ENCODE measurements at places on chromosomes 1 and 21. TPM values are rescaled to one million over a fixed set of nuclear protein-coding genes. Genes with fewer than 3 reads are reported as not detected.

DNA sequence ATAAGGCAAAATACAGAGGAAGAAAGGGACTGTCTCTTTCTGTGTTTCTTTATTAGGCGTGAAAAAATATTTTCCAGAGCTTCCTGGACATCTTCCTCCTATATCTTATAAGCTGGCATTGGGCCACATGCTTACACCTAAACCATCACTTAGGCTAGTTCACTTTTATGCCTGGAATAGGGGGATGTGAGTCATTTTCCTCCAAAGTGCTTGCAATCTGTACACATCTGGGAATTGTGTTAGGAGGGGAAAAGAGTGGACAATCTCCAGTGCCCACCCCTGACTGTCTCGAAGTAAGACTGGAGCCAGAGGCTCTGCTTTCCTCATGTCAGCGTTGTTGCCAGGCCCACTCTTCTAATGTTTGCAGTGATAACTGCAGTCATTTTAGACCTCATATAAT lies 29.9 kb downstream of the GIPC2 start:
- DNase-seq = no peak

- DNase-seq = no peak
Observed at GRCh38 chr1:110235834-110236682, 25.9 kb downstream of the KCNC4 start.

DNA sequence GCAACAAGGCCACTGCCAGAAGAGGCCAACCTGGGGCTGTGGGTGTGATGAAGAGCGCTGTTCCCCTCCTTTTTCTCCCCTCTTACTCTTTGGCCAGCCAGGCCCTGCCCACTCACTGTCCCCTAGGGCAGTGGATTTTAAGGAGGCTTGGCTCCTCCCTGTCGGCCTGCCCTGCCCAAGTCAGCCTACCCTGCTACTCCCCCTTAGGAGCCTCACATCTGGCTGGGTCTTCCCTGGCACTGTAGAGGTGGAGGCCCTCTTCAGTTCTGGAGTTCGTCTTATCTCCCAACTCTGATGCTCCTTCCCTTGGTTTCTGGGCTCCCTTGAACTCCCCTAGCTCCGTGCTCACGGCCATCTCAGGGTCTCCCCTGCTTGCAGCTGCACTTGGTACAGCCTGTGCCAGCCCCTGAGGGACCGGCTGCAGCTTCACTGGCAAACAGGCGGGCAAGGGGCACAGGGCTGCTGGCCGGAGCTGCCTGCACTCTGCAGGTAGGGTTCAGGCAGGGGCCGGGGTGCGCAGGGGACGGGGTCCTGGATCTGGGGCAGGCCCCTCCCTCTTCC lies 4.0 kb downstream of the AMPD2 start:
- no peak for DNase-seq

- DNase-seq = no peak
Observed at GRCh38 chr1:21268281-21269239, 21.7 kb downstream of the ECE1 start.

DNA sequence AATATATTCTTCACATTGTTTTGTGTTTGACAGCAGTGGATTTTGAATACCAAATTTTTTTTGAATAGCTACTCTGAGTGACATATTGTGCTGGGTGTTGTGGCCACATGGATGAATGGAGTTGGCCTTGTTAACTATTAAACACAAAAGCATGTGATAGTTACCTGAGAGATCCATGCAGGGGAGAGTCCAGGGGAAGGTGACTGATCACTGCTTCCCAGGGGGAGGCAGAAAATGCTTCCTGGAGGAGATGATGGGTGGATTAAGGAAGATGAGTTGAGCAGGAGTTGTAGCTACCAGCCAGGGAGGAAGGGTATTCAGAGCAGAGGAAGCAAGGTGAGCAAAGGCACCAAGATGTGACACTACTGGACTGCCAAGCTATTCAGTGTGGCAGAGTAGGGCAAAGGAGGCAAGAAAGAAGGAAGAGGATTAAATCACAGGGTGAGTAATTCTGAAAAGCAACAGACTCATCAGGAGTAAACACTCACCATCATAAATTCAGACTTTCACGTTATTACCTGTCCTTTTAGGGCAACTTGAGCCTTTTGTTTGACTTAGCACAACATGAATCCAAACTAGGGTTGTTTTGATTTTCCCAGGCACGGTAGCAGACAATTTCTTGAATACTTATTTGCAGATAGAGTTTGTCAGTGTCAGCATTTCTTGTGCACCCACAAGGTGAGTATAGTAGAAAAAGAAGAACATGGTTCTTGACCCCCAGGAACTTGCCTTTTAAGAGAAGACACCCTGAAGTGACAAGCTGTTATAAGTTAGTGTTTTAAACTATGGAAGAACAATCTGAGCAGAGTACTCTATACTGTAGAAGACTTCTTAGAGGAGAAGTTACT lies 4.2 kb downstream of the CD46 start:
- no peak for DNase-seq

GRCh38 chr1:125087691-125088090 lies 3902.9 kb downstream of the SRGAP2C start:
- no peak for DNase-seq

DNA sequence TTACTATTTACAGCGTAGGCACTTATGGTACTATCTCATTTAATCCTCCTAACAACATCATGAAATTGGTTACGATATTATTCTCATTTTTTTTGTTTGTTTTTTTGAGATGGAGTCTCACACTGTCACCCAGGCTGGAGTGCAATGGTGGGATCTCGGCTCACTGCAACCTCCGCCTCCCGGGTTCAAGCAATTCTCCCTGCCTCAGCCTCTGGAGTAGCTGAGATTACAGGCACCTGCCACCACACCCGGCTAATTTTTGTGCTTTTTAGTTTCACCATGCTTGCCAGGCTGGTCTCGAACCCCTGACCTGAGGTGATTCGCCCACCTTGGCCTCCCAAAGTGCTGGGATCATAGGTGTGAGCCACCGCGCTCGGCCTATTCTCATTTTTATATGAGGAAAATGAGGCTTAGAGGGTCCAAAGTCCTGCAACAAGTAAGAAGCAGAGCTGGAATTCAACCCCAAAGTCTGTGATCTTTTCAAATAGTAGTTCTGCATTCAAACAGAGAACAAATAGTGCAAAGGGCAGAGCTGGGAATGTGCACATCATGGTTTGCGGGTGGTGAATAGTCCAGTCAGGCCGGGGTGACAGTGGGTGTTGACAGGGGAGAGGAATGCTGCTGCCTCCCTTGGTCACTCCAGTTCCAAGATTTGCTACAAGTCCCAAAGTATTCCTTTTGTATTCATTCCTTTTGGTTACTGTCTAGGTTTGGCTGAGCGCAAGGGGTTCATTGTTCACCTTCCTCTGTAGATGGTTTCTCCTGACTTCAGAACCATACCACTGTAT lies 4.6 kb downstream of the PRUNE1 start:
- no peak for DNase-seq

Gene ACKR1
- total RNA-seq = not detected

Gene CD53
- 169 TPM for total RNA-seq

Gene PODN
- total RNA-seq = not detected

Gene PCP4L1
- total RNA-seq = not detected

All from CD4-positive, alpha-beta T cell (primary cell).